ENCODE measurements at places on chromosomes 1 and 21.

DNA sequence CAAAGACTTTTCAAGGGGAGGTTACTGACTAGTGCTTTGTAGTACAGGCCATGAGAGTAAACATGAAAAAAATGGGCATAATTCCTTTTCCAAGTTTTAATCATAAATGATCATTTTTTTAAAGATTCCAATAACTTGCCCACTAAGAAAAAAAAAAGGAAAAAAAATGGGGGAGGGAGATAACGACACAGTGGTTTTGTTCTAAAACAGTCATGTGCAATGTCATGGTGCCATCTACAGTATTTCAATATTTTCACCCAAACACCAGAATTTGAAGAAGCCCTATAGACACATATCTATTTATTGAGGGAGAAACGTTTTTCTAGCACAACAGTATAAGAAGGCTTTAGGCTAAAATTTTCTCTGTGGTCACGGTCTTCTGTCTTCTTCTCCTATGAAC, 250.2 kb downstream of the LTN1 start:
- DNase-seq: no peak

GRCh38 chr1:106344494-106344893, 712.0 kb upstream of the PRMT6 start:
- DNase-seq: no peak

- peak; percentile 84 for DNase-seq
Observed at GRCh38 chr1:36450270-36450918, at the start of gene OSCP1. Gene OSCP1 (minus strand): TSS chr1:36450451. CDS start chr1:36450369, 82 bp downstream.

- DNase-seq: no peak
Observed at GRCh38 chr1:90174246-90174645, 179.3 kb downstream of the ZNF326 start.

GRCh38 chr21:38878379-38879179, 72.8 kb downstream of the ETS2 start:
- no peak for DNase-seq

GRCh38 chr1:30823627-30823968, 66.0 kb upstream of the LAPTM5 start:
- DNase-seq: no peak

DNA sequence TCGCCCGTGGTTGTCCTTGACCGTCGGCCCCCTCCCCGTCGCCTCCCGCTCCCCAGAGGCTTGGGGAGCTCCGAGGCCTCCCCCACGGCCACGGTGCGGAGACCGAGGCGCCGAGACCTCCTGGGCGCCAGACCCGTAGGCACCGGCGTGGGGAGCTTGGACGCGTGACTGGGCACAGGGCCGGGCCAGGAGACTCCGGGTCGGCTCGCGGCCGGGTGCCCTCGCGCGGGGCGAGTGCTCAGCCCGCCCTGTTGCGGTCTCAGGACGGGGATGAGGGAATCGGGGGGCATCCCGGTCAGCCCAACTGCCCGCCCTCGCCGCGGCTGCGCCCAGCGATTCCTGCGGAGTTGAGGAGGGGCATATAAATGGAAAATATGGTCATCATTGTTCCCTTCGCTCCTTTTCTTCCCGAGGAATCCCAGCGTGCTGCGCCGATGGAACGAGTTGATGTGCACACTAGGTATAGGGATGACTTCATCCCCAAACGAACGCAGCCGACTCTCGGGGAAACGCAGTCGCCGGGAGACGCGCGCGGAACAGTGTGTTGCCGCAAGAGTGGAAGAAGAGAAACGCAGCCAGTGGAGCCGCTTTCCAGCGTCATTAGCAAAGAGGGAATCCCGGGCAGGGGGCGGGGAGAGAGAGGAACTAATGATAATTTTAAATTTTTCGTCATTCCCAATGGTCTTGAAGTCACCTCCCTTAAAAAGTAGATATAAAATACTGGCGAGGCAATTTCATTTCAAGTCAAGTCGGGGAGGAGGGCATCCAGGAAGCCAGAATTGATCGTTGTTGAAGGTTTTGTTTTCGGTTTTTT, 747 bp upstream of the ENAH start:
- no peak for DNase-seq

GRCh38 chr1:4214826-4215225, 314.8 kb upstream of the C1orf174 start:
- DNase-seq: no peak

DNA sequence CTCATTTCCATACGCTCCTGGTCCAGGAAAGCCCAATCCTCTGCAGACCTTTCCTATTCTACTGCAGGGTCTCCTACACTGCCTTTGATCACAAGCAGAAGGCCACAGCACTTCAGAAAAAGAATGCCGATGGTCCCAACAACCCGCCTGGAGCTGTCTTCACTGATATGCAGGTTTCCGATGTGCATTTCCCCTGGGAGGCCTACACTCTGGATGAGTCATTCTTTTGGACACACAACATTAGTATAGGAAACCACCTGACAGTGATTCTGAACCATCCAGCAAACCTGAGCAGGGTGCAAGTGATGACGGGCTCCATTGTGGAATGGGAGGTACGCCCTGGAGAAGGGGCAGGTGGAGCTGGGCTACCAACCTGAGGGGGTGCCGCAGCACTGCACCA, 15.0 kb downstream of the PCAT6 start:
- no peak for DNase-seq

DNA sequence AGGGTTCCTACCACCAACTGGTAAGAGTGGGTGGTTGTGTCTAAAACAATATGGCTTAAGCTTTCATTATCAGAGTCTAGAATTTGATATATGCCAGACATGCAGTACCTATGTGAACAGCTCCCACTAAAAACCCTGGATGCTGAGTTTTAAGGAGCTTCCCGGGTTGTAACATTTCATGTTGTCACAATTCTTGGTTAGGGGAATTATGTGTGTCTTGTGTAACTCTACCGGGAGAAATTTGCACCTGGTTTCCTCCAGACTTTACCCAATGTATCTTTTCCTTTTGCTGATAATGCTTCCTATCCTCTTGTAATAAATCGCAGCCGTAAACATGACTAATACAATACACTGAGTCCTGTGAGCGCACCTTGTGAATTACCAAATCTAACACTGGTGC, 48.3 kb downstream of the ARID4B start:
- DNase-seq: no peak

- no peak for DNase-seq
Observed at GRCh38 chr1:236345728-236346127, 48.4 kb upstream of the EDARADD start.

- no peak for DNase-seq
Observed at GRCh38 chr1:32321712-32322291, 14.2 kb downstream of the MARCKSL1 start.

- no peak for DNase-seq
Observed at GRCh38 chr1:16249596-16250241, 12.7 kb upstream of the CPLANE2 start.

Data from CD4-positive, CD25-positive, alpha-beta regulatory T cell (primary cell).